ENCODE measurements at places on chromosomes 2 and 18.

GRCh38 chr2:40497251-40497859 is 45.5 kb upstream of the SLC8A1 start:
- no peak for DNase-seq

- peak; percentile 25 for DNase-seq
These were observed 352.6 kb upstream of the DLGAP1 start for GRCh38 chr18:4807604-4808293.

DNA sequence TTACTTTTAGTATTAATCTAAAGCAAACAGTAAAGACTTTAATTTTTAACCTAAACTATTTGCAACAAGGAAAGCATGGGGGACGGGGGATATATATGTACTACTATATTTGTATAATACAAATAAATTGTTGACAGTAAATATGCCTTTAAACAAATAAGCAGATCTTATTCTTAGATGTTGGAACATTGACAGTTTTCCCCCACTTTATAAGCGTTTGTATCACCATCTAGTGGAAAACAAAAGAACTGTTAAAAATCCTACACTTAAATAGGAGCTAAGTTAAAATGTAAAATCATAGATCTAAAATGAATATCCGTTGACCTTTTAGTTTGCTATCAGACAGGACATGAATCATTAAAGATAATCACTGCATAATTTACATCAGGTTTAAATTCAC is 50.0 kb downstream of the RBBP8 start:
- DNase-seq = peak; percentile 35

DNA sequence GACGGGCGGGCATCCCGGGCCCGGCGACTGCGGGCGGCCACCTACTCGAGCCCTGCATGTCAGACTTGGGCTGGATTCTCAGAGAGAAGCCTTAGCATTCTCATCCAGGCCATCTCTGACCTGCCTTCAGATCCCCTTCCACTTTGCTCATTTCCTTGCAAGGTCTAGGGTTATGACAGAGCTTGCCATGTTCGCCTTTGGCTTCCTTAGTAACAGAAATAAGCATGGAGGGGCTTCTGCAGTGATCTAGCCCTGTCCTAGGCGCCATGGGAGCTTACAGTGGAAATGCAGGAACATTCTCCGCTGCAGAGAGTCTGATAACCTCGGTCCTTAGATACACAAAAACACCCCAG is 632 bp upstream of the ACVR1 start:
- DNase-seq = no peak

DNA sequence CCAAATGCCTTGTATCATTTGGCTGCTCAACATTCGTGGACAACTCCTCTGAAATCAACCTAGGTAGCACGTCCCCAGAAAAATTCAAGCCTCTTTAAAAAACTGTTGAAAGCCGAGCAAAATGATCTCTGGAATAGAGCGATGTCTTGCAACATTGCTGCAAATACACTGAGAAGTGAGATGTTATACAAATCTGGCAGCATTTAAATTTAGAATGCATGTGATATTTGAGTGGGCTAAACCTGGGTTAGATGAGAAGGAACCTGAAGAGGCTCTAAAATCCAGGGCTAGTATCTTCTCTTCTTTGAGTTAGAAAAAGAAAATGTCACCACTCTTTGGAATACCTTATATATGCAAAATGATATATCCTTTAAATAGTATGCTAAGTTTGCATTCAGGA is 81.5 kb upstream of the ZBTB14 start:
- DNase-seq = no peak

DNA sequence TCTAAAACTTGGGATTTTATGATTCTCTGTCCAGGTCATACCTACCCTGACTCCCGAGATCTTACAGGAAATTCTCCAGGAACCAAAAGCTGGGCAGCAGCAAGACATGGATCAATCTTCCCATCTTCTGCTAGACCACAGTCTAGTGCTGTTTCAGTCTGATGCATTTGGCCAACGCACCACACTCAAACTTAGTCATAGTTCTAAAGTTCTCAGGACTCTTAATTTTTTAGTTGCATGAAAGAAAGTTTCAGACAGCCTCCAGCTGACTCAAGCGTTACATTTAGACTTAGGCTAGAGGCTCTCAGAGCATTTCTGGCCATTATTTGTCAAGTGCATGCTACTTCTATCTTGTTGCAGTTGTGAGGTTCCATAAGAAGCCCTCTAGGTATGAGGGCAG is 230.1 kb upstream of the CCDC150 start:
- no peak for DNase-seq

DNA sequence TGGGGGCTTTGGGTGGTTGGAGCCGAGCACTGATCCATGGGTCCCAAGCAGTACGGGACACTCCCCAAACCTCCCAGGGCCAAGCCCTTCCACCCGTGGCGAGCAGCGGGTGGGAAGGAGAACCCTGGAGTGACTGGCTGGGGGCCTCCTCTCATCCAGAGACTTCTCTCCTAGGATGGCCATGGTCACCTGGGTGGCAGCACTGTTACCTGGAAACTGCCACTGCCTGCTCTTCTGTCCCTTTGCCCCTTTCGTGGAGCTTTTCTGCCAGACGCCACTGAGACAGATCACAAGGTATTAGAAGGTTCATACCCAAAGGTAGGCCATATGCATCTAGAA is 26.9 kb downstream of the CENPO start:
- DNase-seq = no peak

DNA sequence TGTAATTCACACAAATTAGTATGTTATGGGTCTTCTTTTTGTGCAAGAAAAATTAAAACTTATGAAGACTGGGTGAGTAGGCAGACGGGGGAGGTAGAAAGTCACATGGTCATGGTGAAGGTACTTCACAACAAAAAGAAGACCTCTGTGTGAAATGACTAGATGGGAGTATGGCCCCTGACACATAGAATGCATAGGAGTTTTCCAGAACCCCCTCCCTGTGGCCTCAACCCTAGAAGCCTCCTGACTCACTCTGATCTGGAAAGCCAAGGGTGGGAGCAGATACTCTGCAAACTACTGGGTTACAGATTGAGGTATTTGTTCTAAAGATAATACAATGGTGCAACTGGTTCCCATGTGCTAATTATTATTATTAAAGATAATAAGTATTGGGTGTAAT is 23.2 kb downstream of the SATB2 start:
- no peak for DNase-seq

GRCh38 chr18:45935591-45936335 is 31.4 kb downstream of the EPG5 start:
- DNase-seq = no peak

Data from muscle of arm (tissue), 14 donors.